ENCODE measurements at places on chromosomes 11 and 22.

DNA sequence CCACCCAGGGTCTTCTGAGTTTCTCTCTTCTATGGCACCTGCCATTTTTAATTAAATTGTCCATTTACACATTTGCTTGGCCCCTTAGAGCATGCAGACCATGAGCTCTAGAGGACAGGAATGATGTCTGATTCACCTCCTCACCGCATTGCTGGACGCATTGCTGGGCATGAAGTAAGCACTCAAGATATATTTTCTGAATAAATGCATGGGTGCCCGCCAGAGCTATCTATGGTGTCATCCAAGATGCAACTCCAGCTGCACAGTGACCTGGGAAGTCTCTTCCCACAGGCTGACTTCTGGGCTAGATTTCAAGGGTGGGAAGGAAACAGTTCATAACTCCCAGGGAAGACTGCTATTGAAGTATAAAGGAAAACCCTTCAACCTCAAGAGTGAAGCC lies 66.6 kb upstream of the ASPHD2 start:
- no peak for DNase-seq

- peak; percentile 85 for DNase-seq
These were observed 28.5 kb downstream of the LRP4 start for GRCh38 chr11:46889689-46890475.

- DNase-seq, result no peak
These were observed 52.1 kb upstream of the CRYBB3 start for GRCh38 chr22:25147642-25147928.

DNA sequence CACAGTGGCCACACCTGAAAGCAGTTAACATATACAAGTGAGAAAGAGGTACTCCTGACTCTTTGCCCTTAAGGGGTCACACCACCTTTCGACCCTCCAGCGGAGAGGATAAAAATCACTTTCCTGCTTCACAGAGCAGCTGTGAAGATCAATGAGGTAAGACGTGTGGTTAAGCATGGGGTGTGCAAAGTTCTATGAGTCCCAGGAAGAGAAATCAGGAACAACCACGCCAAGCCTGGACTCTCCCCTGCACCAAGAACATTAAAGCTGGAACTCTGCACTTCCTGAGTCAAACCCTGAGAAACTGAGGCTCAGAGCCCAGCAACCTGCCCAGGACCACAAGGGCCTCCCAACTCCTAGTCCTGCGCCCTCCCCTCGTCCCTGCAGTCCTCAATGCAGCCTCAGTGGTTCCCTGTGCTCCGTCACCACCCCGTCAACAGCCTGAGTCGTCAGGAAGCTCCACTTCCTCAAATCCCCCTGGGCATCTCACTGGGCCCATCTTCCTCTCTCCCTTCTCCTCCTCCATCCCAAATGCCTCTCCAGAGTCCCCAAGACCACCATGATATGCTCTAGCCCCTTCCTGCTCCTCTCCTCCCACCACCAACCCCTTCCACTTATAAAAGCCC lies 17.7 kb downstream of the TNKS1BP1 start:
- peak; percentile 39 for DNase-seq

- DNase-seq, result no peak
These were observed 175.3 kb upstream of the B3GAT1 start for GRCh38 chr11:134587345-134587744.

DNA sequence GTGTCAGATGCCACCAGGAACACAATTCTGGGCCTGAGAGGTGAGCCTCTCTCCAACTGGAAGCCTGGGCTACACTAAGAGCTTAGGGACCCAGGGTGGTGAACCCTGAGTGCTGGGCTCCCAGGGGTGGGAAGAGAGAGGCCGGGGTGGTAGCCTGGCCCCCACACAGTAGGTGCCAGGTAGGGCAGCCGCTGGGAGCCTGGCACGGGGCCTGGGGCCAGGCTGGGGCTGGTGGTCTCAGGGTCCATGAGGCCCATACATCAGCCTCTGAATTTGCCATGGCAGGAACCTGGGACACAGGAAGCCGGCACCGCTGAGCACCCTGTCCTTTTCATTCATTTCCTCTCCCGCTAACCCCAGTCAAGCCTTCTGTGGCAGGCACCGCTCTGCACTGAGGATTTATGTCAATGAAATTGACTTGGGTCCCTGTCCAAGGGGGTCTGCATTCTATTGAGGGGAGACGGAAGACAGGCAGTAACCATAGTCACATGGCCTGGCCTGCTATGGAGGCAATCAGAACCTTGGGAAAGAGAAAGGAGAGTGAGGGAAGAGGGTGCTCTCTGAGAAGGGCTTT lies 8.6 kb downstream of the MYEOV start:
- no peak for DNase-seq

DNA sequence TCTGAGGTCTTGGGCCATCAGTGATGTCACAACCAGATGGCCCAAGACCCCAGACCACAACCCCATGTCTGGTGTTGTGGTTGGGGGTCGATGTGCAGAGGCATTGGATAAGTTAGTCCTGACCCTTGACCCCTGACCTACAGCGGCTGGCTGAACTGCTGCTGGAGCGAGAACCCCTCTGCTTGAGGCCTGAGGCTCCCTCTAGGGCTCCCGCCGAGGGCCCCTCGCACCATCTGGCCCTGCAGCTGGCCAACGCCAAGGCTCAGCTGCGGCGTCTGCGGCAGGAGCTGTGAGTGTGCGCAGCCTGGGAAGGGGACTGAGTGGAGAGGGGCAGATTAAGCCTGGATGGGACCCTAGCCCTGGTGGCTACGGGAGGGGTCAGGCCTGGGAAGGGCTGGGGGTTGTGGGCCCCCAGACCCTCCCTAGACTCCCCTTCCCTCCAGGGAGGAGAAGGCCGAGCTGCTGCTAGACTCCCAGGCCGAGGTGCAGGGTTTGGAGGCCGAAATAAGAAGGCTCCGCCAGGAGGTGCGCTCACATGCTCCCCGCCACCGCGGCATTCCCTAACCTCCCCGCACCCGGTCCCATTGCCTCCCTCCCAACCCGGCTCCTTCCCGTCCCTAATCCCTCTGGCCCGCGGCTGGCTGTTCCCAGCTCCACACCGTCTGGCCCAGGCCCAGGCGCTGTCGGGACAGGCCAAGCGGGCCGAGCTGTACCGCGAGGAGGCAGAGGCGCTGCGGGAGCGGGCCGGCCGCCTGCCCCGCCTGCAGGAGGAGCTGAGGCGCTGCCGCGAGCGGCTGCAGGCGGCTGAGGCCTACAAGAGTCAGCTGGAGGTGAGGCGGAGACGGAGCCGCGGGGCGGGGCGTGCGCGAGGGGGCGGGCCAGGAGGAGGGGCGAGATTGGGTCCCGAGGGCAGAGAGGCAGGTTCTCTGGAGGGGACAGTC lies 2.1 kb downstream of the CCDC88B start:
- DNase-seq, result peak; percentile 91

GRCh38 chr11:120039039-120039438 lies 98.9 kb downstream of the TRIM29 start:
- no peak for DNase-seq

- no peak for DNase-seq
These were observed 17.9 kb upstream of the ZDHHC13 start for GRCh38 chr11:19099093-19099492.

DNA sequence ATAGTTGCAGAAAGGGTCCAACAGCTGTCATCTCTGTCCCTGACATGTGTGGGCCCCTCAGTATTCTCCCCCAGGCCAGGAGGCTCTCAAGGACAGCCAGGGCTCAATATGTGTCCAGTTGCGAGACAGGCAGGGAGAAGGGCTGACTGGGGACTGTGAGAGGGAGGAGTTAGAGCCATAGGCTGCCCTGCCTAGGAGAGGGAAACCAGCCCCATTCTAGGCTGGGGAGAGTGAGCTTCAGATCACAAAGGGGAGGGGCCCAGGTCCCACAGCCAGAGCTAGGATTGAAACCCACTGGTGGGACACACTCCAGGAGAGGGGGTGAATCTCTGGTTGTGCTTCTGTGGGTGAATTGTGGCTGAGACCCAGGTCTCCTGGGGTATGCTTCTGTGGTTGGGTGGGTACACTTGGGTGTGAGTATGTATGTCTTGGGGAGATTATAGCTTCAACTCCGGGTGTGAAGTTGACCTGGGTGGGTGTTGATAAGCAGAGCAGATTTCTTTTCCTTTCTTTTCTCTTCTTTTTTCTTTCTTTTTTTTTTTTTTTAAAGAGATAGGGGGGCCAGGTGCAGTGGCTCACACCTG lies 2.1 kb upstream of the CARNS1 start:
- no peak for DNase-seq

DNA sequence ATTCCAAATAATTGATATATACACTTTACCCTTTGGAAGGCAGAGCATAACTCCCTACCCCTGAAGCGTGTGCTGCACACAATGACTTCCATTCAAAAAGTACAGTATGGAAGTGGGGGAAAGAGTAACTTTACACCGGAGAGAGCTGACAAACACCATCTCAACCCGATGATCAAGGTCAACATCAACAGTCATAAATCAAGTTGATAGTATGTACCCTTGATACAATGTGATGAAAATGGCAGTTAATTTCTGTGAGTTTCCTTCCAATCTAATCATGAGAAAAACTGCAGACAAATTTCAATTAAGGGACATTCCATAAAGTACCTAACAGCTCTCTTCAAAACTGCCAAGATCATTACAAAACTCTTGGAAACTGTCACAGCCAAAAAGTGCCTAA lies 6.0 kb upstream of the DEUP1 start:
- no peak for DNase-seq

GRCh38 chr11:130510407-130511006 lies 62.1 kb downstream of the ADAMTS15 start:
- no peak for DNase-seq

GRCh38 chr11:77819921-77820564 lies 479 bp downstream of the RSF1 start:
- DNase-seq, result peak; percentile 23

DNA sequence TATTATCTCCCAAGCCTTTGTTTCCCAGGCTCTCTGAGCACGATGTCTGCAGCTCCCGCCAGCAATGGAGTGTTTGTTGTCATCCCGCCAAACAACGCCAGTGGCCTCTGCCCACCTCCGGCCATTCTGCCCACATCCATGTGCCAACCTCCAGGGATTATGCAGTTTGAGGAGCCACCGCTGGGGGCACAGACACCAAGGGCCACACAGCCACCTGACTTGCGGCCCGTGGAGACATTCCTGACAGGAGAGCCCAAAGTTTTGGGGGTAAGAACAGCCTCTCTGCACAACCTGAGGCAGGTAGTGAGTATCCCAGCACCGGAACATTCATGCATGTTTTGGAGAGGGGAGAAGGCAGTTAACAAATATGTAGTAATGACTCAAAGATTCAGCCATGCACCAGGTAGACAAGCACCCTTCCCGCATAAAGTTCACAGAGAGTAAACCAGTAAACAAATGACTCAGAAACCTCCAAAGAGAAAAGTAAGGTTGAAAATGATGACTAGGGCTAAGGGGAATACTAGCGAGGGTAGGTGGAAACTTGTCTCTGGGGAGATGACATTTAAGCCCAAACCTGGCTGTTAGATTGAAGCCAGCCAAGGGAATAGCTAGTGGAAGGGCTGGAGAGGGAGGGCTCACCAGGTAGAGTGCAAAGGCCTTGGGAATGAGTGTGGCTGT lies 7.2 kb downstream of the MS4A15 start:
- no peak for DNase-seq

DNA sequence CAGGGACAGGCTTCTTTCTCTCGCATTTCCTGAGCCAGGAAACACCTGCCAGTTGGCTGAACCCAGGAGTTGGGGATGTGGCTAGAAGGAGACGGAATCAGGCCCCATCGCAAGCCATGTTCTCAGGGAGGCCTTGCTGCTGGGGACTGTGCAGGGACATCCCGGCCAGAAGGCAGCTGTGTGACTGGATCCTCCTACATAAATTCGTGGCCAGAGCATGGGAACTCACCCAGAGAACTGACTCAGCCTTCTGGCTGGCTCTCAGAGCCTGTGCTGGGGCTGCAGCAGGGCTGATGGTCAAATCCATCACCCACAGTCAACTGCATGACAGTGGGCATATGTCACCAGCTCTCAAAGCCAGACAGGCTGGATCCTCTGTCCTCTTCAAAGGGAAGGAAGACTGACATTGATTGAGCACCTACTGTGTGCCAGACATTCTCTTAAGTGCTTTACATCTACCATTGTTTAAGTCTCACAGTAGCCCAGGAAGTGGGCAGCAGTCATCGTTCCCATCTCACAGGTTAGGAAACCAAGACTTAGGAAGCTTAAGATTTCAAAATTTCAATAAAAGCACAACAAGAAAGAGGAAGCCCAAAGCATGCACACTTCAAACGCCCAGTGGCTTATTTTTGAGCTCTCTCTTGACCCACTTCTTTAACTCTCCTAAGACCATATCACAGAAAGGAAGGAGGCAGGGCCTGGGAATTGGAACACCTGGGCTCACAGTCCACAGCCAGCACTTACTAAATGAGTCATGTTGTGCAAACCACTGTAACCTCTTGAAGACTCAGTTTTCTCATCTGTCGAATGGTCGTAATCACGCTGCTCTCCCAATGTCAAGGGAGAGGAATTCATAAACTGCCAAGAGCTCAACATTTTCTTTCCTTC lies 30.9 kb upstream of the CACNG2 start:
- DNase-seq, result peak; percentile 82

GRCh38 chr11:133064152-133064877 lies 468.0 kb downstream of the OPCML start:
- DNase-seq, result no peak

DNA sequence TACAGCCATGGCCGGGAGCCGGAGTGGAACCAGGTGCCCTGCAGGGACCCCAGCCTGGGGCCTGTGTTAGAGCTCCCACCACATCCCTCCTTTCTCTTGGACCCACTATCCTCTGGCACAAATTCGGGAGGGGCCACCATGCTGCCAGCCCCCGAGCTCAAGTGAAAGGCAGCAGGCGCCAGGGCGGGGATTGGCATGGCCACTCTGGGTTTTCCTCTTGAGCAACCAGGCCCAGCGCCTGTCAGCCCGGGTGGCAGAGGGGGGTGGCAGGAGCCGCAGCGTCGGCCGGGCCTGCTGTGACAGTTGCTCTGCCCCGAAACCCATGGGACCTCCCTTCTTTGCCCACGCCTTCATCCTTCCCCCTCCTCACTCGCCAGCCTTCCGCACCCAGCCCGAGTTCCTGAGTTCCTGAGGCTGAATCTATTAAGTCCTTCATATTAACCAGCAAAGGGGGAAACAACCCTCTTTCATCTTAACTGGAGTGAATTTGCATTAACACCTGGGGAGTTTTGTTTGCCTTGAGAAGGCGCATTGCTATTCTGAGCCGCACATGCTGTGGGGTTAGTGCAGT lies 16.8 kb upstream of the CABP7 start:
- peak; percentile 1 for DNase-seq

DNA sequence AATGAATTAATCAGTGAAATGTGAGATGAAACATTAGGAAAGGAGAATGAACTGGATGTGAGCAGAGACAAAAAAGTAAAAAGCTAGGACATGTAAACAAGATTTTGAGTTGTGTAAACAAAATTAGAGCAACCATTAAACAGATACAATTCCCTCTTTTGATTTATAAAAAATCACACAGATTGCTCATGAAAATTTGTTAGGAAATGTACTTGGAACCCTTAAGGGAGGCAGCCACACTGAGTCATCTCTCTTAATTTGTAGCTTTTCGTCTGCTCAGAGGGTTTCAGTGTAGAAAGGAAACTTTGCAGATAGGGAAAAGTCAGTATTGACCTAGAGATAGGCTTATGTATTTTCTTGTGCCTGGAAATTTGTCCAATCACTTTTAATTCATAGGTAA lies 49.6 kb upstream of the ME3 start:
- no peak for DNase-seq

- no peak for DNase-seq
These were observed 65.0 kb downstream of the SLC36A4 start for GRCh38 chr11:93132836-93133235.

All from inflammatory macrophage (primary cell).